Amniotic epithelial cell (primary cell): ENCODE measurements at places on chromosomes 3 and 15.

DNA sequence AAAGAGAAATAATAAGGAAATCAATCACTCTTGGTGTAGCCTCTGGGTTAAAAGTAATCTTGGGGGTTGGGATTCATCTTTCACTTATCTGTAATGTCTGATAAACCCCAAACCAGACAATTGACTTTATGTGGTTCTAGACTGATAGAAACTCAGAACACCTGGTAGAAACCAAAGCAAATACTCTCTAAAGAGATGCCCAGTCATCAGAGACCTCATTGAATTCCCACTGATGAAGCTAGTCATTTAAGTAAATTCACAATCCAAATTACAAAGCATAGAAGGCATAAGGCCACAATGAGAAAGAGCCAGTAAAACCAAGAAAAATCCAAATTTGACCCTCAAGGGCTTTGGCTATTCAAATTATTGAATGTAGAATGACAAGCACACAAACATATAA, 250.6 kb downstream of the MBNL1 start:
- no peak for DNase-seq

- DNase-seq, result no peak
These were observed 589.6 kb downstream of the IGSF11 start for GRCh38 chr3:118445036-118445435.

DNA sequence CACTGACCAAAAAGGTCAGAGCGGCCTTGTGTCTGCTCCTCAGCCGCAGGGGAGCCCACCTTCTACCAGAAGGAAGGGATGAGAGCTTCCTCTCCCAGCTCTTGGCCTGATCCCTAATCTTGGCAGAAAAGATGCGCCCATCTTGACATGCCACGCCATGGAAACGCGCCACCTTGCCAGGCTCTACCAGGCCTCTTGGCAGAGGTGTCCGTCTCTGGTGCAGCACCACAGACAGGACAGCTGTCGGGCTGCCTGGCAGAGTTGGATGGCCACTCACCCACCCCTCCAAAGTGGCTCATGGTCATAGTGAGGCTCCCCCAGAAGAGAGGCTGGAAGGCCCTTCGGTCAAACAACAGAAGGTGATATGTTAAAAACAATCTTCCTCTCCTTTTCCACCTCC, 105.2 kb downstream of the LIPC start:
- no peak for DNase-seq

GRCh38 chr3:183385698-183386613, 42.5 kb downstream of the MCF2L2 start:
- DNase-seq, result peak; percentile 70

DNA sequence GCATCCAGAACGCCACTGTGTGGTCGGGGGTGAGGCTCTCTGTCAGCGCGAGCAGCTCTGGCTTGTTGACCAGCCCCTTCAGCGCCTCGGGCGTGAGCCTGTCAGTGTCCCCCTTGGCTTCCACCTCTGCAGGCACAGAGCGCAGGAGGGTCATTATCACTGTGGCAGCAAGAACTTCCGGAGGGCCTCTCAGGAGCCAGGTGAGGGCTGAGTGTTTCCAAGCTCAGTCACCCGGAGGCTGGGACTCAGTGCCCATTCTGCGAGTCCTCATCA, 9.0 kb downstream of the ARPIN start:
- no peak for DNase-seq

GRCh38 chr3:123741041-123741511, 143.1 kb downstream of the MYLK start:
- peak; percentile 62 for DNase-seq

DNA sequence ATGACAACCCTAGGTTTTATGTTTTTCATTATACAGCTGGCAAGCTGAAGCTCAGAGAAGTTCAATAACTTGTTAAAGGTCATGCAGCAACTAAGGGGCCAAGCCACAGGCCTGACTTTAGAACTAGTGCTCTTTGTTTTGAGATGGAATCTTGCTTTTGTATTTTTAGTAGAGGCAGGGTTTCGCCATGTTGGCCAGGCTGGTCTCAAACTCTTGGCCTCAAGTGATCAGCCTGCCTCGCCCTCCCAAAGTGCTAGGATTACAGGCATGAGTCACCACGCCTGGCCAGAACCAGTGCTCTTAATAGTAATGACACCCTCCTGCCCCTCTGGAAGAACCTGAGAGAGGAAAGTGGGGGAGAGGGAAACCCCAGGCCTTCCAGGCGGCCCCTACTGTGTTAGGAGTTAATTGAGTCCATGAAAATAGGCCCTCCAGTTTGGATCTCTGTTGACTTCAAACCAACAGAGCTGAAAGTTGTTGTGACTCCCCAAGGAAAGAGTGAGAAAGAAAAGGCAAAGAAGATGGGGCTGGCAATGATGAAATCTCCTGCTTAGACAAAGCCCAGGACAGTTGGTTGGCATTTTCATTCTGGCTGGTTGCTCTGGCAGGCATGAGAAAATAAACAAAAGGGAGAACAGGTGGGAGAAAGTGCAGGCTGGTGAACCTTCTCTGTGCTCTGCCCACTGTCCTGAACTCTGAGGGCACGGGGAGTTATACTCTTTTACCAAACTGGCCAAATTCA, 3.6 kb upstream of the PRRT3 start:
- DNase-seq, result no peak

DNA sequence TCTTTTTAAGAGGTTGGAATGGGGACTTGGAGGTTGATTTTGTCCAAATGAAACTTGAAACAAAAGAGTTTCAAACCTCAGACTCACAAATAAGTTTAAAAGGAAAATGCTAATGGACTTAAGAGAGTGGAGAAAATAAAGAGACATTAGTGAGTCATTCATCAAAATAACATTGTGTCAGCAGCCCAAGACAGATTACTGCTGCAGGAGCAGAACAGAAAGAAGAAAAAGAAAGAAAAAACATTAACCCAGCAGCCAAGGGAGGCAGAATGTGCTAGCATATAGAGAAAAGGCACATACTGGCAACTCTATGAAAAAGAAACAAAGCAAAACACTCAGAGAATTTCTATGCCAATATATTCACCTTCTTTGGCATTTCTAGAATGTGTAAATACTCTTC, 42.6 kb downstream of the ADAMTS9 start:
- DNase-seq, result peak; percentile 55

DNA sequence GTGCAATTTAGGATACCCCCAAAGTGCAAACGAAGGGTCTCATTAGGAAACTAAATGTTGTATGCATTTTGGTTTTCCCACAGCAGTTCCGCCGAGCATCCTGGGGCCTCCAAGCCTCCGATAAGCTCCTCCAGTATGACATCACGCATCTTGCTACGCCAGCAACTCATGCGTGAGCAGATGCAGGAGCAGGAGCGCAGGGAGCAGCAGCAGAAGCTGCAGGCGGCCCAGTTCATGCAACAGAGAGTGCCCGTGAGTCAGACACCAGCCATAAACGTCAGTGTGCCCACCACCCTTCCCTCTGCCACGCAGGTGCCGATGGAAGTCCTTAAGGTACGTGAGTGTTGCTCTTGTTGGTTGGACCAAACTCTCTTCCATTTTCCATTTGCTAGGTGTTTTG, 120.5 kb upstream of the SAMMSON start:
- no peak for DNase-seq

DNA sequence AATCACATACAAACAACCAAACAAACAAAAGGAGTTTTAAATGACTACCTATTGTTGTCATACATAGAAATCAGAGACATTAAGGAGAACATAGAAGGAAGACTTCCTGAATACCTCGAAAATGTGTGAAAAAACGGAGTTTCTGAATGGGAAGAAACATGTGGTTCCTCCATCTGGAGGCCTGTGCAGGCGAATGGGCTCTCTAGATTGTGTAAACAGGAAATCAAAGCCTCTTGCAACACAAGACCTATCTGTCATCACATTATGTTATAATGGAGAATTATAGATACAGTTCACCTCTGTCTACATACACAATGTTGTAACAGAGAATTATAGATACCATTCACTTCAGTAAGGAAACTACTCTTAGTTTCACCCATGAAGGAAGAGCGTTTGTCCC, 44.1 kb downstream of the RUBCN start:
- peak; percentile 83 for DNase-seq

DNA sequence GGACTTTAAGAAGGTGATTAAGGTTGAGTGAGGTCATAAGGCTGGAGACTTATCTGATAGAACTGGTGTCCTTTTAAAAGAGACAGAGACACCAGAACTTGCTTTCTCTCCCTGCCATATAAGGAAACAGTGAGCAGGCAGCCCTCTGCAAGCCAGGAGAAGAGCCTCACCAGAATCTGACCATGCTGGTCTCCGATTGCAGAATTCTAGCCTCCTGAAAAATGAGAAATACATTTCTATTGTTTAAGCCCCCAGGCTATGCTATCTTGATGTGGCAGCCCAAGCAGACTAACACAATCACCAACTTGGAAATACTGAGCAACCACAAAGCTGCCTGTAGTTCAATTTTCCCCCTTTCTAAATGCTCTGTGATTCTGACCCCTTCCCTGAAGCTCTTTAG, 161.4 kb upstream of the RARB start:
- DNase-seq, result no peak

GRCh38 chr3:89046661-89047060, 60.8 kb upstream of the EPHA3 start:
- no peak for DNase-seq

GRCh38 chr15:39061952-39062464, 497.4 kb upstream of the RASGRP1 start:
- DNase-seq, result no peak

- peak; percentile 7 for DNase-seq
These were observed 753 bp upstream of the MYO5A start for GRCh38 chr15:52529341-52529924.

GRCh38 chr3:168030577-168030976, 65.1 kb downstream of the GOLIM4 start:
- no peak for DNase-seq

DNA sequence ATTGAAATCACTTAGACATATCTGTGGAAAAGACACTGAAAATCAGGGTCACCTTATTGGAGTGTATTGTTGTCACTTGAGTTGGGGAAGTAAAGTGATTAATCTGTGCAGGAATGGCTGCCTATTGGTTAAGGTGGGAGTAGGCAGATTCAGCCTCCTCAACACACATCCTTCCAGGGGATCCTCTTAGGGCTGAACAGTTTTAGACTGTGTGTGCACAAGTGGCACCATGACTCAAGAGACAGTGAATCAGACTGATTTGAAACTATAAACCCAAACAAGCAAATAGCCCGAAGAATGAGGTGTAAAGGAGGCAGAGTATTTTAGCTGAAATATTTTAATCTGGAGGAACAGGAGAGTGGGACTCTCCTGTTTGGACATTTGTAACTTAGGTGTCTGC, 4.9 kb downstream of the ABHD17C start:
- no peak for DNase-seq

GRCh38 chr3:150251187-150252062, 156.7 kb upstream of the TSC22D2 start:
- DNase-seq, result peak; percentile 56

GRCh38 chr15:53759411-53759931, at the start of gene WDR72:
Gene WDR72 (minus strand): TSS chr15:53759663. CDS start chr15:53733149, 26,514 bp downstream.
- DNase-seq, result no peak

GRCh38 chr3:134054881-134055280, 25.2 kb upstream of the SLCO2A1 start:
- DNase-seq, result no peak

DNA sequence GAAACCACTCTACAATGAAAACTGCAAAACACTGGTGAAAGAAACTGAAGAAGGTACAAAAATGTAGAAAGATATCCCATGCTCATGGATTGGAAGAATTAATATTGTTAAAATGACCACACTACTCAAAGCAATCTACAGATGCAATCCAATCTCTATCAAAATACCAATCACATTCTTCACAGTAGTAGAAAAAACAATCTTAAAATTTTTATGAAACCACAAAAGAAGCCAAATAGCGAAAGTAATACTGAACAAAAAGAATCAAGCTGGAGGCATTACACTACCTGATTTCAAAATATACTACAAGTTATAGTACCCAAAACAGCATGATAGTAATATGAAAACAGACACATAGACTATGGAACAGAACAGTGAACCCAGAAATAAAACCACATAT, 36.9 kb downstream of the TXNRD3 start:
- no peak for DNase-seq

DNA sequence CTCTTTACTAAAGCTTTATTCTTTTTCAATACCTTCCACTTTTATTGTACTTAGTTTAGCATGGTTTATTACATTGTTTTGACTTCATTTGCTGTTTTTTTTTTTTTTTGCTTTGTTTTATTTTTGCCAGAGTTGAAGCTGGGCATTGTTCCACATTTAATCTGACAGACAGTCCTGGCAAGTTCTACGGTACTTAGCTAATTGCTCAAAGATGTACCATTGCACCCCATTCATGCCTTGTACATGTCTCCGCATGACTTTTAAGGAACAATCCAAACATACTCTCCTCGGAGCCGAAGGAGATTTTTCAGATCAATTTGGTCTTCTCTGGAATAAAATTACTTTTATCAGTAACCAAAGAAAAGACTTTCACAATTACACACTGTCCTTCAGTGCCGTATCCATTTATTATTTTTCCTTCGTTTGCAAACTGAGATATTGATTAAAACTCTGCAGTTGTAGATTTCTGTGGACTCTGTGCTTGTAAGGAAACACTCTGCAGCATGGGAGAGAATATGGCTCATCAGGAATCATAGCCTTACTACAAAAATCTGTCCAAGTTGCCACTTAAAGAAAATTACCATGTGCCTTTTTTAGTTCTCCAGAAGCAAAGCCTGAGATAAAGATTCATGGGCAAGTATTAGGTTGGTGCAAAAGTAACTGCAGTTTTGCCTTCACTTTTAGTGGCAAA, 952.0 kb downstream of the AGBL1 start:
- no peak for DNase-seq

- DNase-seq, result peak; percentile 57
These were observed 63.0 kb downstream of the VPS8 start for GRCh38 chr3:184874709-184875644.

DNA sequence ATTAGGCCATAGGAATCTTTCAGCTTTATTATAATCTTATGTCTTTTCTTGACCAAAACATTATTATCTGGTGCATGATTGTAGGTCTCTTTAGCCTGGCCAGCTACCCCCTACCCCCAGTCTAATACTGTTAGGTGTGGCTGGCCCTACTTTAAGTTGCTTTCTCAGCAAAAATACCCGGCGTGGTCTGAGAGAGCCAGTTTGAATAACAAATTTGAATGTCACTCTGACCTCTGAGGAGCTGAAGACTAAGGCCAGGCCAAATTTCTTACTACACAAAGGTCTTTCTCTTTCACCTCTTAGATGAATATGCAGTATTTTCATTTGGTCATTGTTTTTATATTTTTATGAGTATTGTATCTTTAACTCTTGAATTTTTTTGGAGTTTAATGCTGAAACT, 188.5 kb upstream of the MLF1 start:
- DNase-seq, result no peak
